Inflammatory macrophage (primary cell): ENCODE measurements at places on chromosomes 3 and 15.

GRCh38 chr3:49868862-49869466, 742 bp downstream of the CAMKV start:
- DNase-seq, result no peak

GRCh38 chr3:141379250-141379966, 11.1 kb downstream of the ZBTB38 start:
- DNase-seq, result no peak

DNA sequence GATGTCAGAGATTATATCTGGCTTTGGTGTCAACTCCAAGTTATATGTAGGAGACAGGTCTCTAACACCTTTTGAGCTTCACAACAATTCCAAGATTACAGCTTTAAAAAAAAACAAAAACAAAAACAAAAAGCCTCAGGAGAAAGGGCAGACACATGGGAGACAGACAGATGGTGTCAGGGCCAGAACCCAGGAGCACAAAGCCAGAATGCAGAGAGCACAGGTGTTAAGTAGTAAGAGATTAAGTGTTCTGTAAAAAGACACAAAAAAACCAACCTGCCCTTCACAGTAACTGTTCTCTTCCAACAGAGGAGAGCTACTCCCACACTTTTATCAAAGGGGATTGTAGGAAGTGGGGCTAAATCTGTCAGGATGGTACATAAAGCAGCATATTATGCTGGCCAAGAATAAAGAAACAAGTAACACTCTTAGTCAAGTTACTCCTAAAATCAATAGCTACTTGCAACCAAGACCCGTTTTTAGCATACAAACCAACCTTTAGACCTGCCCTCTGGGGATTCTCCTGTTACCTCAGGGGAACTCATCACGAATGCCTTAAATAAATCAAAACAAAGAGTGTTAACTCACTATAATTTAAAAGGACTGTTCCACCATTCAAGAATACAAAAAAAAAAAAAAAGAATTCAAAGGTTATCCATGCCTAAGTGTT, 5.9 kb downstream of the CPEB1 start:
- no peak for DNase-seq

DNA sequence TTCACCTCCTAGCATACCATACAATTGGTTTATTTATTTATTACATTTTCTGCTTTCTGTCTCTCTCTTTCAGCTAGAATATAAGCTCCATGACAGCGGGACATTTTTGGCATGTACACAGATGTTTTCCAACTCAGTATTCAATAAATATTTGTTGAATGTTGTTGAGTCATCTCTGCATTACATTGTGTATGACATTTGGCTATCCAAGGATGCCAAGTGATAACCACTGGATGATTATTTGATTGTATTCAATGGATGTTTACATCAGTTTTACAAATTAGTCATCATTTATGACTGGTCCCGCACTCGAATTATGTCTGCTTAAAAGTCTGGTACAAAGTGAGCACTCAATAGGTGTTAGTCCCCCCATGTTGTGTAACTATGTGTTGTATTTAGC, 49.5 kb upstream of the STXBP5L start:
- no peak for DNase-seq

DNA sequence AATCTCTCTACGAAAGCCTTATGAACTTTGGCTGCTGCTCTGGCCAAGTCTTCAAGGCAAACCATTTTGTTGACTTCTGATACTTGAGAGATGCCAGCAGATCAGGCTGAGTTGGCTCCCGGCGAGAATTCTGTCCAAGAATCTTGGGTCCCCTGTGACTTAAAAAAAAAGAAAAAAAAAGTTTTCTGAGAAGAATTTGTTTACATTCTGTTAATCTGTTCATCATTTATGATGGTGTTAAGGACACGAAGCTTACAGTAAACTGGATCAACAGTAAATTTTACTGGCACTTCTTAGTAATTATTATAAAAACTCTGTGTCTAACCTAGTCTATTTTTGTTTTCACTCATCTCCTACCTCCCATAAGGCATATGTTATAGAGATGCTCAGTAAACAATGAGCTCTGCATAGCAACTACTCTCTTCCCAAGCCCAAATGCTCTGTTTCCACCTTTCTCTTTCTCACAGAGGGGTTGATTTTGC, 320.9 kb upstream of the RASGRP1 start:
- no peak for DNase-seq

DNA sequence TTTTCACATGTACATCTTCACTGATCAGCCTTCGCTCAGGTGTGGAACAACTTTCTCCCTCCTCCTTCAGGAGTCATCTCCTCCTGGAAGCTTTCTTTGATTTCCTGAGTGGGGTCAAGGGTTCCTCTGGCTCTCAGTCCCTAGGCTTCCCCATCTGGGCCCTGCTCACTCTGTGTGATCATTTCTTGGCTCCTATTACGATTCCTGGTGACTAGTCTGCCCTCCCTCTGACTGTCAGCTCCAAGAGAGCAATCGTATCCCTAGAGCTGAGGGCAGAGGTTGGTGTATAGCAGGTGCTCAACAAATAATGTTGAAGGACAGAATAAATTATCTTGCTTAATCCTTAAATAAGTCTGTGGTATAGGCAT, 15.3 kb upstream of the PRKCD start:
- no peak for DNase-seq

DNA sequence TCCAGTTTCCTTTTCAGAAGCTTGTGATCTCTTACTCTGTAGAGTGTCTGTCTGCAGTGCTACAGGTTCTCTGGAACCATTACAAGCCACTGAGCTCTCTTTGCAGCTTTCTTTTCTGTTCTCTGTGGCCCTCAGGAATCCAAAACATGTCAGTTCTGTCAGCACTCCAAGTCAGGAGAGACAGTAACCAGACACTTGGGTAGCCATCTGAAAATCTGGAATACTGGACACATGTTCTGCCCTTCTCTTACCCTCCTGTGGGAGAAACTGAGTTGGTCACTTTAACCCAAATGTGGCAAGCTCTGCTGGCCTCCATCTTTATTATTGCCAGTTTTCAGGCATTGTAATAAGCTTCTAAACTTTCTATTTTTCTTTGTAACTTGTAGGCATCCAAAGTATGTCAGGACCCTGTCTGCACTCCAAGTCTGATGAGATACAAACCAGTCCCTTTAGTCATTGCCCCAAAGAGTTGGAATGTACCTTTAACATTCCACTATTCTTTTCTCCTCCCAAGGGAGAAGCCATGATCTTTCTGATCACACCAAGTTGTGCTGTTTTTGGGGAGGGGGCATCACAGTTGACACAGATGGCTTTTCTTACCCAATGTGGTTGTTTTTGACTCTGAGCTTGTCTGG, 183.7 kb downstream of the DPH6 start:
- DNase-seq, result no peak

- no peak for DNase-seq
Observed at GRCh38 chr3:119035014-119035346, 334 bp upstream of the IGSF11 start.

DNA sequence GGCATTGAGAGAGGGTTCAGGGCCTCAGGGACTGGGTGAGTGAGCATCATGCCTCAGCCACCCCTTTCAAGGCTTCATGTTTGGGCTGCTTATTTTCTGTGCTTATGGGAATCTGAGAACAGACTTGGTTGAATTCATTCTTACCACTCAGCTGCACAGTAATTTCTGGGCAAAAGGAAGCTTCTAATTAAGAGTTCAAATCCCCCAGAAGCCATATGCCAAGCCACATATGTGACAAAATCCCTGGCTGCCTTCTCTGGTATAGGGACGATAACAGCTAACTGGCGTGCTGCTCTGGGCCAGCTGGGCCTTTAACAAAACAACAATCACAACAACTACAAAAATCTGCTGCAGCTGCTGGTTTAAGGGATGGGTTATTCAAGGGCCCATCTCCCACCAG, 181.0 kb upstream of the ANKRD28 start:
- DNase-seq, result no peak

- DNase-seq, result peak; percentile 13
Observed at GRCh38 chr3:67923796-67924195, 269.4 kb upstream of the SUCLG2 start.

GRCh38 chr3:134308350-134308891, 57.8 kb upstream of the RYK start:
- peak; percentile 78 for DNase-seq

GRCh38 chr15:44545913-44546802, 9.2 kb downstream of the EIF3J start:
- peak; percentile 46 for DNase-seq

DNA sequence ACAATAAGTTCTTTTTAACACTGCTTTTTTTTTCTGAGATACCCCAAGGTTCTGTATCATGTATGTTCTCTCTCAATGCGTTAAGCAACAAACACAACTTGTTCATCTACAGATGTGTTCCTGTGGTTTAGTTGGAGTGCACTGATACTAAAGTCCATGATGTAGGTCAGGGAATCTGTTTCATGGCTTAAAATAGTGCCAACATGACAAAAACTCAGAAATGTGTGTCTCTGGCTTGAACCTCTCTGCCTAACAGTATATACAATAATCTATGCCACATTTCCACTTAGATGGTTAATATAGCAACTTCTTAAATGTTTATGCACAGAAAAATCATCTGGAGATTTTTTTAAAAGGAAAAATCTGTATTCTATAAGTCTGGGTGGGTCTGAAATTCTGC, 51.1 kb downstream of the TM4SF18 start:
- no peak for DNase-seq

- no peak for DNase-seq
Observed at GRCh38 chr3:32257641-32258438, 19.4 kb downstream of the CMTM8 start.

GRCh38 chr15:79898369-79898768, 1.6 kb upstream of the MTHFS start:
- no peak for DNase-seq

DNA sequence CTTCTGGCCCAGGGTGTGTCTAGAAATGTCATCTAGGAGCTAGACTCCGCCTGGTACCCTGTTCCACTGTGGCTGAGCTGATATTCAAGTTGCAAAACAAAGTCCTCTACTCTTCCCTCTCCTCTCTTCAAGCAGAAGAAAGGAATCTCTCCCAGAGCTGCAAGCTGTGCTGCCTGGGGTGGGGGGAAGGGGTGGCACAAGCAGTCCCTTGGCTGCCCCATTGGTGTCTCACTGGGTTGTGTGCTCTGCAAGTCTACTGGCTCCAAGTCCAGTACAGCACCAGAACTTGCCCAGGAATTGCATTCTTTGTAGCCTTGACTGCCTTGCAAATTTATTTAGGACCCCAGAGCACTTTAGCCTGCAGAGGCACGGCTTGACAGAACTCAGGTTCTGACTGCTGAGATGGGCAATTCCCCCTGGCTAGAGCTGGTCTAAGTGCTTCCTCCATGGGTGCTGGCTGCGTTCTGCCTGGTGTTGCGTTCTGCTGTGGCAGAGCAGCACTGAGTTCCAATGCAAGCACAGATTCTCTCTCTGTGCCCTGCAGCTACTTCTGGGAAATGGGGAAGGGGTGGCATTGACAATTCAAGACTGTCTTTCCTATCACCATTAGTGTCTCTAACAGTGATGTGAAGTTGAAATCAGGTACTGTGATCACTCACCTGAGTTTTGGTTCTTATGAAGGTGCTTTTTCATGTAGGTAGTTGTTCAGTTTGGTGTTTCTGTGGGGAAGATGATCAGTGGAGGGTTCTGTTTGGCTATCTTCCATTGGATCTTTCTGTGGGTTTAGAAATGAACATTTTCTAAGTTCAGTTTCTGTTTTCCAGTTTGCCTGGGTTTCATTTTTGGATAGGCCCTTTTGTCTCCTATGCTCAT, 39.5 kb downstream of the OXSR1 start:
- DNase-seq, result no peak

GRCh38 chr3:198030125-198030524, 70.1 kb downstream of the LMLN start:
- peak; percentile 63 for DNase-seq

DNA sequence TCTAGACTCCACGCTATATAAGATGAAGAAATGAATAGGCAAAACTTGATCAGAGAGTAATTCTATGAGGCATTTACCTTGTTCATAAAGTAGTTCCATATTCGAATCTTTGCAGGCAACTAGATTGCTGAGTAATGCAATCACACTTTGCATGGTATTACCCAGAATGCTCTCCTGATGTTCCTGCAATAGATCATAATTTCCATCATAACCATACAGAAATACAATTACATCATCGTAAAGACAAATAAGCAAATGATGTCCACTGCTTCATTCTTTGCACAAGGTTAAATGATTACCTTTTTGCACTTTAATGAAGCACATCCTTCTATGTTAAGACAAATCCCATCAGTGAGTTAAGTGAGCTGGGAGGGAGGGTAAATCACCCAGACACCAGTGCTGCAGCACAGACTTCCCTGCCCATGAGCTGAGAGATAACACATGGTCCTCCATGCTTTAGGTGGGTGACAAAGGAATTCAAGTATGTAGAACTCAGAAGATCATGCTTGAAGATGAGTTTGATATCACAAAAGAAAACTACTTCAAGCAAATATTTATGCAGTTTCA, 366.7 kb downstream of the CTNNB1 start:
- no peak for DNase-seq

DNA sequence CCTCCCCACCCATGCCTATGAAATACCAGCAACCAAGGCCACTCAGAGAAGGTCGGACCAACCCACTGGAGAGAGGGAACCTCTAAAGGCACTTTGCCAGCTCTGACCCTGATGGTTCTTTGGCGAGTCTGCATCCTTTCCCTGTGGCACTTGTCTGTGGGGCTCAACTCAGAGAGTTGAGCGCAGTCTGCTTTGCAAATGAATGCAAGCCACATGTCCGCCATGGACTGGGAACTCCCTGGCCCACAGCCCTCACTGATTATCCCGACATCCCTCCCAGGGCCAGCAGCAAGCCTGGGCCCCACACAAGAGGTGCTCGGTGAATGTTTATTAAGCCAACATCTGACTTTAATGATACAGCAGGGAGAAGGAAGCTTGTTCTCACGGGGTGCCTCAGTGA, 55.5 kb upstream of the HES1 start:
- DNase-seq, result no peak
